Activated T-cell treated with anti-CD3 and anti-CD28 coated beads, Interleukin-2, amount 50 U/mL, for 24 hours (primary cell): ENCODE measurements at places on chromosomes 6 and 20.

DNA sequence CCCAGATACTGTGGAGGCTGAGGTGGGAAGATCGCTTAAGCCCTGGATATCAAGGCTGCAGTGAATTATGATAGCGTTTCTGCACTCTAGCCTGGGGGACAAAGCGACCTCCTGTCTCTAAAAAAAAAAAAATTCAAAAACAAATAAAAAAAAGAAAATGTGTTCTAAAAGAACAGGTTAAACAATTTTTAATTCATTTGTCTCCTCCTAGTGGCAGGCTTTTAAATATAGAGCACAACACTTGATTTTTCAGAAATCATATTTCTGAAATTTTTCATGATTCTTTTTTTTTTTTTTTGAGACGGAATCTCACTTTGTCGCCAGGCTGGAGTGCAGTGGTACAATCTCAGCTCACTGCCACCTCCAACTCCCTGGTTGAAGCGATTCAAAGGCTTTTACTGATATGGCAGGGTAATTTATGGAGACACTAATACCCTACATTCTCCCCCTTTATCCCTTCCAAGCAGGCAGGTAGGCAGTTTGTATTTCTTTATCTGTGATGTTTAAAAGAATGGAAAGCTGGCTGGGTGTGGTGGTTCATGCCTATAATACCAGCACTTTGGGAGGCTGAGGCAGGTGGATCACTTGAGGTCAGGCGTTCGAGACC, 8.7 kb upstream of the GTF3C6 start:
- DNase-seq = no peak

DNA sequence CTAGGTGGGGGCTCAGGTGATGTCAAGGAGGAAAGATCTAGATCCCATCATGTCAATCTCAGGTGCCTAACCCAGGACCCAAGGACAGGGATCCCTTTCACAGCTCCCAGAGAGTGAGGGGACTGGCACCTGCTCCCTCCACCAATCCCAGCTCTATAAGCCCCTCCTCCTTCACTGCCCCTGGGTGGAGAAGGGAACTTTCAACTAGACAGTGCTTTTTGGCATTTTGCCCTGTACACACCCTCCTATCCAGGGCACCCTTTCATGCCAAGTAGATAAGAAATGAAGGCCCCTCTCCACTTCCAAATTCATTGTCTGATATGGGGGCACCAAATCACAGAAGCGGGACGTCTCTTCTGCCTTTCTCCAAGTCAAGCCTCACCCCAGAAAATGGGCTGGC, 61.6 kb downstream of the MDGA1 start:
- no peak for DNase-seq

- no peak for DNase-seq
Observed at GRCh38 chr6:82410151-82410648, 46.6 kb downstream of the TPBG start.

- DNase-seq = no peak
Observed at GRCh38 chr6:79833964-79834284, 113.4 kb downstream of the ELOVL4 start.
